ENCODE measurements at places on chromosomes 7 and 10.

GRCh38 chr7:27112361-27112760 lies 9.9 kb upstream of the HOXA2 start:
- no peak for DNase-seq

DNA sequence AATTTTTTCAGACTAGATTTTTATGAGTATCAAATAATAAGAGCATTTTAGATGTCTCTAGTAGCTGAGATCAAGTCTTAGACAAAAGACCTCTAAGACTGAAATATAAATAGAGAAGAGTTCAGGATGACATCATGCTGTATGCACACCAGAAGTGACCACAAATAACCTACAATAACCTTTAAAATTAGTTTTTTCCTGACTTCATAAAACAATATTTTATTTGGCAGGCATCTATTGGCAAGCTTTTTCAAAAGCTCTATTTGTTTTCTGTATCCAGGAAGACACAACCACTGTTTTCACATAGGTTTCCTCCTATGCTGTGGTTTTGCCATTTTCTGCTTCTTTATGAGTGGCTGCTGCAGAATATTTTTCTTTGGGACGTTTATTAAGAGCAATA lies 359.1 kb downstream of the CRPPA start:
- DNase-seq = no peak

- DNase-seq = no peak
These were observed 179.9 kb upstream of the PRKCQ start for GRCh38 chr10:6759961-6760360.

GRCh38 chr7:157526913-157527634 lies 190.3 kb downstream of the DNAJB6 start:
- DNase-seq = no peak

- DNase-seq = no peak
These were observed 878 bp downstream of the SEC61A2 start for GRCh38 chr10:12130237-12130872.

DNA sequence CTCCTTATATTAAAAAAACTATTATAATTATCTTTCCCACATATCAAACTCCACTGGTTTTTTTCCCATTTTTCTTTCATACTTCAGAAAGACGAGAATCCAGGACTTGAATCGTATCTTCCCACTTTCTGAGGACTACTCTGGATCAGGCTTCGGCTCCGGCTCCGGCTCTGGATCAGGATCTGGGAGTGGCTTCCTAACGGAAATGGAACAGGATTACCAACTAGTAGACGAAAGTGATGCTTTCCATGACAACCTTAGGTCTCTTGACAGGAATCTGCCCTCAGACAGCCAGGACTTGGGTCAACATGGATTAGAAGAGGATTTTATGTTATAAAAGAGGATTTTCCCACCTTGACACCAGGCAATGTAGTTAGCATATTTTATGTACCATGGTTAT lies 15.9 kb downstream of the SRGN start:
- DNase-seq = no peak

DNA sequence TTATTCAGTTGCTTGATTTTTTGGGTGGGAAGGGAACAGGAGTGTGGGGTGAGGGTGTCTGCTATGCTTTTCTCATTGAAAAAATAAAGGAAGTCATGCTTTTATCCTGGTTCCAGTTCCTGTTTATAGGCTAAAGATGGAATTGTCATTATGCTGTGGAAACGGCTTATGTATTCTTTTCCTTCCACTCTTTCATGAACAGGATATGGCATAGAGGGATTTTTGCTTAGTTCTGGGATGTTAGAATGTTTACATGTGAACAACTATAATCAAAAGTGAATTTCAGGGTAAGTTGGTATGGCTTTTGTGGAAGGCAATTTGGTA lies 35.9 kb upstream of the PTPN12 start:
- no peak for DNase-seq

DNA sequence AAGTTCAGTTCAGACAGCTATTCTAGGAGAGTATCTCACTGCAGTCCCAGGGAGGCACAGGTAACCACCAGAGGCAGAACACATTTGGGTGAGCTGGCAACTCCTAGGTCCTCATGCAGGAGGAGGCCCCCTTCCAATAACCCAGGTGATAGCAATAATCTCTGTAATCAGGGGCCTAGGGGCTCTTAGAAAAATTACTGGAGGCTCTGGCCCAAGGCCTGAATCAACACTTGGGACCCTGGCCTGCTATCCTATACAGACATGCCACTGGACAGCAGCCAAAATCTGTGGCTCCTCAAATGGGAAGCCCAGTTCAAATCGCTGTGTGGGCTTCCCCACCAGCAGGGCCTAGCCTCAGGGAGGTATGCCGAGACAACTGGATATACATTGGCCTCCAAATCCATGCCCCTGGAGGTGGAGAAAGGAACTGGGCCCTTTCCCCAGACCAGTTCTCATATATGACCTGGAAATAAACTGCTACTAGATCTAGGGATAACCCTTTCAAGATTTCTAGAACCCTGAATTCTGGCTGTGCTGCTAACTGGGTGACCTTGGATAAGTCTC lies 1.6 kb downstream of the AVPI1 start:
- no peak for DNase-seq

GRCh38 chr7:75064801-75065200 lies 8.8 kb downstream of the RCC1L start:
- DNase-seq = no peak

- no peak for DNase-seq
These were observed 1202.5 kb downstream of the DNAJB9 start for GRCh38 chr7:109772161-109772560.

DNA sequence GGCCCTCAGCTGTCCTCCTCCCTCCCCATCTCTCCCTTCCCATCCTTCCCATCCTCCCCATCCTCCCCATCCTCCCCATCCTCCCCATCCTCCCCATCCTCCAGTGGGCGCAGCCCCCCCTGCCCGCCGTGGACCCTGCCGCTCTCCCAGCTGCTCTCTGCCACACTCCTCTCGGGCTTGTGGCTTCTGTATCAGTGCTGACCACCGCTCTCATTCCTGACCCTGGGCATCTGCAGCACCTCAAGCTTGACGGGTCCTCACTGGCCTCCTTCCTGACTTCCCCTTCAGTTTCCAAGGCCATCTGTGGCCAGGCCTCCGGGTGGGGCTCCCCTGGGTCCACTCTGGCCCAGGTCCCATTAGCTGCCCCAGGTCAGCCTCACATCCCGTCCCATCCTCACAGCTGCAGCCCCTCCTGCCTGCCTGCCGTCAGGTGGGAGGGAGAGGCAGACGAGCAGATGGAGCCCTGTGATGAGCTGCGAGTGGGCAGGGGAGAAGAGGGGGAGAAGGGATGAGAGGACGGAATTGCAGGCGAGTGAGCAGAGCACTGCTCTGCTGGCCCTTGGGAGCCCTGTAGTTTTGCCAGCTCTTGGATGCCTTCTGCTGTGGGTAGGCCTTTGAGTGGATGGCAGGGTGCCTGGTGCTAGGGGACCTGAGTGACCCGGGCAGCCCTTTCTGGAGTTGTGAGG lies 35.7 kb downstream of the LHPP start:
- DNase-seq = no peak

- no peak for DNase-seq
These were observed 22.8 kb upstream of the GOLGA7B start for GRCh38 chr10:97826892-97827291.

DNA sequence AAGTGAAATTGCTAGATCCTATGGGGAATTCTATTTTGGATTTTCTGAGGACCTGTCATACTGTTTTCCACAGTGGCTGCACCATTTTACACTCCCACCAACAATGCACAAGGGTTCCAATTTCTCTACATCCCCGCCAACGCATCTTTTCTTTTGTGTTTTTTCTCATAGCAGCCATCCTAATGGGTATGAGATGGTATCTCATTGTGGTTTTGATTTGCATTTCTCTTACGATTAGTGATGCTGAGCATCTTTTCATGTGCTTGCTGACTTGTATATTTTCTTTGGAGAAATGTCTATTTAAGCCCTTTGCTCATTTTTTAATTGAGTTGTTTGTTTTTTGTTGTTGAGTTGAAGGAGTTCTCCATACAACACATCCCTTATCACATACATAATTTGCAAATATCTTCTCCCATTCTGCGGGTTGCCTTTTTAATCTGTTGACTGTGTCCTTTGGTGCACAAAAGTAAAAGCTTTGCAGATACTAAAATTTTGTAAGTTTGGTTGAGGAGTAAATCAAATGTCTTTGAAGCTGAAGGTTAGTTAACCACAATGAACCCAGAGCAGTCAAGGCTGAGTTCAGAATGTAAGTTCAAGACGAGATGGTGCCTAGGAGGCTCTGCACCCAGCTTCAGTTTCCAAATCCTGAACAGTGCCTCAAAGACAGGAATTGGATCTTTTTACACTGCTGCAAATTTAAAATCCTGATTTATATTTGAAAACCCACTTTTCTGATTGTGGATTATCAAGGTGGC lies 195.4 kb downstream of the COBL start:
- DNase-seq = no peak

GRCh38 chr10:126839094-126839761 lies 66.0 kb upstream of the DOCK1 start:
- DNase-seq = no peak

DNA sequence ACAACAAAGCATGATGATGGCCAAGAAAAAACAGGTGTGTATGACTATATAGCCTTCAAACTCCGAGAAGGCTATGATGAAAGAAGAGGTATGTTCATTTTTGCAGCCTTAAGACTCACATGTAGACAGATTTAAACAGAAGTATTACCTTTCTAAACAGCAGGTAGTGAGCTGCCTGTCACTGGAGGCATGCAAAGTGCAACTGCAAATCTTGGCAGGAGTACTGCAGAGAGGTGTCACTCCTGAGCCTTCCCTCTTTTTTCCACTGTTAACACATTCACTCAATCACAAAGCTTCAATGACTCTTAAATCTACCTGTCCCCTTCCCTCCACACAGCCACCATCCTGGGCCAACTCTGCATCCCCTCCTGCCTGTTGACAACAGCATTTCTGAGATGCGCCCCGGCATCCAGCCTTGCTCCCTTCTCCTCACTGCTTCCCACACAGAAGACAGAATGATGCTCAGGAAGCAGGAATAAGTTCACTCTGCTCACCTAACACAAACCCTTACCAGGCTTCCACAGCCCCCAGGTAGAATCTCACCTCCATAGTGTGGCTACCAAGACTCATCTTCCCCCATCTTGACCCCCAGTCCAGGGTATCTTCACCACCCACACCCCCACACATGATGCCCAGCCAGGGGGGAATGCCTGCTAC lies 161.9 kb upstream of the ZMIZ1 start:
- DNase-seq = no peak

DNA sequence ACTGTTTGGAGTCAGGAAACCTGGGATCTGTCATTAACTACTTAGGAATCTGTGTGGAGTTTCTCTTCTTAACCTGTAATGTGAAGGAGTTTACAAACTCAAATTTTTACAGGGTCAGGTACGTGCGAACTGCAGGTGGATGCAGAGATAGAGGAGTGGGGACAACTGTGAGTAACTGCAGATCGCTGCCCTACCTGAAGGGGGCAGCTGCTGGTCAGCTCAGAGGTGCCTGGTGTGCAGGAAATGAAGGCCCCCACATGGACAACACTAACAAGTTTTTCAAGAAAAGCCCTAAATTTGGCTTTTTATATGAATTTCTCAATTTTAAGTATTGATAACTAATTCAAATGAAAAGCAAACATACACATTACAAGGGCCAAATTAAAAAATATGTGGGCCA lies 380.0 kb downstream of the REEP3 start:
- DNase-seq = no peak

DNA sequence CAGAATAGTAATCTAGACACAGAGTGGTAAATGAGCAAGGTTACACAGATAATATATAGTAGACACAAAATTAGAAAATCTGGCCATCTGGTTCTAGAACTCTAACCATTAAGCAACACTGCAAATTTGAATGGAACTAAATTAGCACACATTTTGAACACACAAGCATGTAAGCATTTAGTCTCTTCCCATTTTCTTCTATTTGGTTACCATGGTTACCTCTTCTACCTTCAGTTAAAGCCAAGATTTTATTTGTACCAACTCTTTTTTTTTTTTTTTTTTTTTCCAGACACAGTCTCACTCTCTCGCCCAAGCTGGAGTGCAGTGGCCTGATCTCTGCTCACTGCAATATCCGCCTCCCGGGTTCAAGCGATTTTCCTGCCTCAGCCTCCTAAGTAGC lies 790.5 kb downstream of the MAGI2 start:
- no peak for DNase-seq

DNA sequence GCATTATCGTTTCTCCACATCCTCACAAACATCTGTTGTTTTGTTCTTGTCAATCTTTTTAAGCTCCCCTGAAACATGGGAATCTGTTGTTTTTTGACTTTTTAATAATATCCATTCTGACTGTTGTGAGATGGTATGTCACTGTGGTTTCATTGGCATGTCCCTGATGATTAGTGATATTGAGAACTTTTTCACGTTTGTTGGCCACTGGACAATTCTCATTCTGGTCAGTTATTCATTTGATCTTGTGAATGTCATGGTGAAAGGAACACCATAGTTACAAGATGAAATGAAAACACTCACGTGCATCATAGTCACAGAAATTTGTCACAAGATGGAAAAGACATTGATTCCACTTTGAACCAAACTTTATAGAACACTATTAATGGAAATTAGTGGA lies 20.5 kb upstream of the SGCE start:
- no peak for DNase-seq

DNA sequence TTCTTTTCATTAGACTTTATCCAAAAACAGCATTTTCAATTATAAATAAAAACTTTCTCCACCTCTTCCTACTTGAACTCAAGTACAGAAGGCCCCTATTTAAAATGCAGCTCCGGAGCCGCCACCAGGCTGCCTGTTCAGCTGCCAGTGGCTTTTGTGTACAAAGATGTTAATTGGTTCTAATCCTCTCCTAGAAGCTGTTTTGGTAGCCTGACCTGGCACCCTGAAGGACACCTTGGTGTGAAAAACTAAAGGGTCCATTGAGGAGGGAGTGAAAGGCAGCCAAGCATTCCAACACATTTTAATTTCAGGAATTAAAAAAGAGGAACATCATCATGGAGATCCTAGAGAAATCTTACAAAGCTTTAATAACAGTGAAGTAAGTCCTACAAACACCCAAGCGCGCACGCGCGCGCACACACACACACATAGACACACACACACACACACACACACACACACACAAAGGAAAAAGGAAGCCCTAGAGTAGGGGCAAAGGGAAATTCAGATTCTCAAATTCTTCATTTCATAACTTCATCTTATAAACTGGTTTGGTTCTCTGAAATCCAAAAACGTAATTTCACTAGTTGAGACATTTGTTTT lies 41.4 kb downstream of the VAX1 start:
- no peak for DNase-seq

GRCh38 chr7:21972397-21972784 lies 26.7 kb upstream of the CDCA7L start:
- DNase-seq = no peak

- no peak for DNase-seq
These were observed 26.9 kb downstream of the NYAP1 start for GRCh38 chr7:100510437-100511239.

DNA sequence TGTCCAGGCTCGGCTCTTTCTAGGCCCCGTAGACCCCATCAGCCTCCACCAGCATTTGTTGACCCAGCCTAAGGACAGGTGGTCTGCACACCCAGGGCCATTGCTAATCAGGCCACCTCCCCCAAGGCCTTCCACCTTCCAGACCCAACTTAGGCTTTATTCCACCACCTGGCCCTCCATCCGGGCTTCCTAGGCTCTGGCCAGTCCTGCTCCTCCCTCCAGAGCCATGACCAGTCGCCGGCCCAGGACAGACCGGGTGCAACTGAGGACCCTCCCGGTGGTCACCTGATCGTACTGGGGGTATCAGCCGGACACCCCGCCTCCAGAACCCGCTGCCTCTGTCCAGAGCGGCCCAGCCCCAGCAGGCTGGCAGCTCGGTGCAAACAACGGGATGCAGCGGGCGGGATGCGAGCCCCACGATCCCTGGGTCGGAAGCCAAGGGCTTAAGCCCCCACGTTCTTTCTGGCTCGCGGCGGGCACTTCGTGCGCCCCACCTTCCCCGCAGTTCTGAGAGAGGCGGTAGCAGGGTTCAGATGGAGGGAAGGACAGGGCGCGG lies 545 bp downstream of the NACAD start:
- no peak for DNase-seq
